ENCODE measurements at places on chromosomes 1 and 21.

DNA sequence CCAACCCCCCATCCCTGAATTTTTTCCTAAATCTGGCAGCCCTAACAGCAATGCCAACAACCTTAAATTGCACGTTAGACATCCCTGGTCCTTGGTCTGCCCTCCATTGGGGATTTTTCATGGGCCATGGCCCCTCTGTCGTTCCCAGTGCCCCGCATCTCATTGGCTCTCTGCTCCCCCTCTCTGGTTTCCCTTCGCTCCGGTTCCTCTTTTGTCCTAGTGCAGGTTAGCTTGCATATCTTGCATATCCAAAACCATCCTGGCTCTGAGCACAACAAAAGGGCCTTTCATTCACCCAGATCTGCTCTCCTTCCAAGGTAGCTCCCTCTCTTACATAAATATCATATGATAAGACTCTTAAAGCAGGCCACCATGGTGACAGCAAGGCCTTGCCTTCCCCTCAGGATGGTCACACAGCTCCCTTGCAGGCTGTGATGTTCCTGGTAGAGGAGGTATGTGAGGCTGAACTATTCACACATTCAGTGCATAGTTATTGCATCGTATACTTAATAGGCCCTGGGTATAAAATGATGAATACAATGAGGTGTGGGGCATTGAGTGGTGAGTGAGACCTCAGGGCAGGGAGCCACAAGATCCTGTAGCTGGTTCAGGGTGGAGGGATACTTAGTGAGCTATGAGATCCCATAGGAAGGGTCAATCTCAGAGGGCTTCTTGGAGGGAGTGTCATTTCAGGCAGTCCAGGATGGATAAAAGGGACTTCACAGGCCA, 45.2 kb downstream of the TENT5C start:
- DNase-seq = no peak

DNA sequence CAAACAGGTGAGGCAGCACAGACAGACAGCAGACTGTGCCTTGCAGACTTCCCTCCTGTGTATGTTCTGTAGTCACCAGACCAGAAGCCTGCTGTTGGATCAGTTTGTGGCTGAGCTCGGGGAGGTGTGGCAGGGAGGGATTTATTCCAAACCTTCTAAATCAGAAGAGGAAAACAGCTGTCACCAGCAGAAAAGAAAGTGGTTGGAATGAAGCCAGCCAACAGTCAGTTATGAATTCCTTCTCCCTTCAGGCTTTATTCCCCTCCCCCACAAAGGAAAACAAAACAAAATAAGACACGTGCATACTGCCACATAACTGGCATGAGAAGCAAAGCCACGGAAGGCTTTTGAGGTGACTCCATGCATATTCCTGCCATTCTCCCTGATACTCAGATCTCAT, 19.0 kb upstream of the PIGV start:
- DNase-seq = no peak

DNA sequence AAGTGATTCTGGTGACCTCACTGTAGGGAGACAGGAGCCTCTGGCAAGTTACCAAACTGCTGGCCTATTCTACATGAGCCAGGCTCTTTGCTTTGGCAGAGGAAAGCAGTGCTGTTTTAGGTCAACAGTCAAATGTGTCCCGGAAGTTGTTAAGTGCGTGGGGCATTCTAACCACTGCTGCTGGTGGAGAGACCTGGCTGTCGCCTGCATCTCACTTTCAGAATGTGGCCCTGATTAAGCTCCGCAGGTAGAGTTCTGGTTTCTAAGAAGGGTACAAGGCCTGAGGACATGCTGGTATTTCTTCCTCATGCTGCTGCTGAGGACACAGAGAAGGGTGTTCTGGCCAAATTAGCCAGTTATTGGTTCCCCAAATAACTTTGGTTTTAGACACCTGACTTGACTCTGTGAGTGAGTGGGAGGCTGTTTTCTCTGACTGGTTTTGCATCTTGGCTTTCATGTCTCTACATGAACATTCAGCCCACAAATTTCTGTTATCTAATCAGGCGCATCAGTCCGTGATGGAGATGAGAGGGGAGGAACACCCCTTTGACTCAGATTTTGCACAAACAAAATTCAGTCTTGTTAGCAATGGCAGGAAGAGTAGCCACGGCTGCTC, 120.8 kb downstream of the LMO4 start:
- DNase-seq = no peak

GRCh38 chr1:179803918-179804317, 60.8 kb downstream of the FAM163A start:
- no peak for DNase-seq

DNA sequence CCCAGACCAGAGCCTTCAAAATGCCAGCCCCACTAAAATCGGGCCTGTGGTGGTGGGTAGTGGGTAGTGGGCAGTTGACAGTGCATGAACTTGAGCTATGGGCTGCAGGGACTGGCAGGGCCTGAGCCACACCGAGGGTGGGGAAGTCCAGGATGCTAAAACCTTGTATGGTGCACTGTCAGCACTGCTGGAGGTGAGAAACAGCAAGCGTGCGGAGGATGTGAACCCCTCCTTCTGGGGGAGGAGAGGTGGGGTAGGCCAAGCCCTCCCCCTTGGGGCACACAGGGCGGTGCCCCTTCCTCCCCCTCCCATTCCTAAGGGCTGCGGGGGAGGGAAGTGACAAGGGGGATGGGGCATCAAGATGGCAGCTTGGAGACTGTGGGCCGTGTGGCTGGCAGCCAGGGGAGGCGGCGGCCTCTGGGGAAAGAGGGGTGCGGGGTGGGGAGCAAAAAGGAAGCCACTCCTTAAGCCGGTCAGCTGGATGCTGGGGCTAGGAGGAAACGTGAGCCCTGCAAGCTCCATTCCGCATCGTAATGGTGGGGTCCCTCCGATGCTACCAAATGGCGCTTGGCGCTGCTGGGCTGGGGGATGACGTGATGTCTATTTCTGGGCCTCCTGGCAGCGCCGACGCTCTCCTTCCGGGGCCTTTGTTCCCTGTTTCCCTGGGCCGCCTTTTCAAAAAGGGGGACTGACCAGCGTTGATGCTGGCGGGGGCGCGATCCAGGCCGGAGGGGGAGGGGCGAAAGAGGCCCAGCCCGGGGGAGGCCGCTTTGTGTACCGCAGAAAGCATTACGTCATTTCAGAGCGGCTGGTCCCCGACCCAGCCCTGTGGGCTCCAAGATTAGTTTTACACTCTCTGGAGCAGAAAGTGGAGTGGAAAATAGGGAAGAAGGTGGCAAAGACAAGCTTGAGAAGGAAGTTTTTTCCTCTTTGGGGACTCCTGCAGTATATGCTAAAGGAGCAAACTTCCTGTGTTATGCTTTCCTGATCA, 809 bp downstream of the SYT11 start:
- peak; percentile 38 for DNase-seq

DNA sequence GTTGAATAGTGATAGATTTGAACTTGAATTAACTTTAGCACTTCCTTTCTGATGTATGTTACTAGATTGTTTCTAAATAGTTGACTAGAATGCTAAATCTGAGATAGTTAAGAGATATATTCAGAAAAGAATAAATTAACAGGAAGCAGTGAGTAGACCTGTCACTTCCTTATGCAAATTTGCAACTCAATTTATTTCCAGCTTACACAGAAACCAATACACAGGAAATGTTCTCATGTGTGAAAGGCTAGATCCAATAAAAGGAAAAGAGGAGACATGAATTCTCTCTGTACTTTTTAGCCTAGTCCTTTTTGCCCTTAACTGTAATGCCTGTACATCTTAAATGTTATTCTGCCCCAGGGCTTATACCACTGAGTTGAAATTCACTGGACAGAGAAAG, 522.3 kb downstream of the COL11A1 start:
- DNase-seq = no peak

- DNase-seq = no peak
These were observed 922.8 kb upstream of the ADGRL4 start for GRCh38 chr1:79929356-79929755.

DNA sequence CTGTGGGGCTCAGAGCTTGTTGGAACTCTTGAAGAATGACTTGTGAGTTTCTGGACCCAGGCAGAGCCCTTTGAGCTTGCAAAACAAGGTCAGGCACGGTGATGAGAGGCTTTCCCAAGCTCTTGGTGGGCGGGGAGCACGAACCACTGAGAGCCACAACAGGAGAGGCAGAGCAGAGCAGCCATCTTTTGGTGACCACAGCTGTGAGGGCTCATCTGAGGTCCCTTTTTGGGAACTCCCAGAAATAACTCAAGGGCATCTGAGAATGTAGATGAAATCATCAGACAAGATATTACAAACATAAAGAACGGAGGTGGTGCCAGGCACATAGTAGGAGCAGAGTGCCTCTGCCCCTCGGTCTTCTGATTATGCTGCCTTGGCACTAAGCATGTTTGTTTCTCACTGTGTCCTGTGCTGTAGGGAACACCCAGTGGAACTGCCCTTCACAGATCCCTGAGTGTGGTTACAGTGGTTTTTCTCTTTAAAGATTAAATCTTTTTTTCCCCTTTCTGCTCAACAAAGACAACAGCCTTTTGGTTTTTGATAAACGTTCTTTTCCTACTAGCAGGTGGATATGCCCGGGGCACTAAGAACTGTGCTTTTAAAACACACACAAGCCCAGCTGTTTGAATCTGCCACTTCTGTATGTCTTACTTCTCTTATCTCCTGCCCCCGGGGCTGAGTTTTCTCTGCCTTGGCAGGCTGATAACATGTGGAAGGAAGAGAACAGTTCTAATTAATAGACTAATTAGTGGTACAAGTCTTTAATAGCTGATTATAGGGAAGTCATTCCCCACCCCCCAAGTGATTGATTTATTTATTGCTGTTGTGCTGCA, 37.7 kb downstream of the CD34 start:
- DNase-seq = no peak

DNA sequence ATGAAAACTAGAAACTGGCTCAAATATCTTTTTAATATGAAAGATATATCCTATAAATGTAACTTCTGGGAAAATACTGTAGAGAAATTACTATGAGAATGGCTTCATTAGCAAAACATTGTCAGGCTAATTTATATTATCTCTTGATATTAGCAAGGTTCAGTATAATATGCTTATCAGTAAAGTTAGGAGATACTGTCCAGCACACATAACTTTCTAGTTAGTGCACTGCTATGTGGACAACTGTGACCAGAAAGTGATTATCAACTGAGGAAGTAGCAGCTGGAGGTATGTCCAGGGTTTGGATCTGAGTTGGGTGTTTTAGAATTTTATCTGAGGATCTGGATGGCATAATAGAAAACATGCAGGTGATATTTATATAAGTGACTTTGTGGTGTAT, 7.5 kb downstream of the LRRC8C start:
- no peak for DNase-seq

DNA sequence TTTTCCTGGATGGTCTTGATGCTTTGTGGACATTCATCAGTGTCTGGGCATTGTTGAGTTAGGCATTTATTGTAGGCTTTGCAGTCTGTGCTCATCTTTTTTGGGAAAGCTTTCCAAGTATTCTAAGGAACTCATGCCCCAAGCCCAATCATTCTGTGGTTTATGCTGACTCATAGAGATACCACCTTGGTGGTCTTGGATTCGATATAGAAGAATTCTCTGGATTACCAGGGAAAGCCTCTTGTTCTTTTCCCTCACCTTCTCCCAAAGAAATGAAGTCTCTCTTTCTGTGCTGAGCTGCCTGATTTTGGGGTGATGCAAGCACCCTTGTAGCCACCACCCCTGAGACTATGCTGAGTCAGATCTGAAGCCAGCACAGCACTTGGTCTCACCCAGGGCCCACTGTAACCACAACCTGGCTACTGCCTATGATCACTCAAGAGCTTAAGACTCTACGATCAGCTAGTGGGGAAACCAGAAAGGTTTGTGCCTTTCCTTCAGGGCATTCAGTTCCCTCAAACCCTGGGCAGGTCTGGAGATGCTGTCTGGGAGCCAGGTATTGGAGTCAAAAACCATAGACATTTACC, 422.6 kb downstream of the NUF2 start:
- DNase-seq = no peak

GRCh38 chr1:146021622-146022402, at the start of gene HJV:
TSS of gene HJV (minus strand) at chr1:146021735. CDS start at chr1:146020231, 1,504 bp downstream.
- DNase-seq = no peak

GRCh38 chr1:41389009-41389408, 27.8 kb downstream of the FOXO6 start:
- no peak for DNase-seq

All from activated CD8-positive, alpha-beta memory T cell treated with anti-CD3 and anti-CD28 coated beads for 48 hours (primary cell).